CD4-positive, CD25-positive, alpha-beta regulatory T cell (primary cell): ENCODE measurements at places on chromosomes 2 and 18.

GRCh38 chr2:159362816-159363251 lies 76.3 kb upstream of the WDSUB1 start:
- DNase-seq: no peak
- no peak overlapping the region for H3K4me3 ChIP-seq
- no peak overlapping the region for H3K27ac ChIP-seq
- no peaks in the 10 kb centered on the region for H3K4me1 ChIP-seq
- peaks cover 6% of the 10 kb centered on the region for H3K36me3 ChIP-seq

DNA sequence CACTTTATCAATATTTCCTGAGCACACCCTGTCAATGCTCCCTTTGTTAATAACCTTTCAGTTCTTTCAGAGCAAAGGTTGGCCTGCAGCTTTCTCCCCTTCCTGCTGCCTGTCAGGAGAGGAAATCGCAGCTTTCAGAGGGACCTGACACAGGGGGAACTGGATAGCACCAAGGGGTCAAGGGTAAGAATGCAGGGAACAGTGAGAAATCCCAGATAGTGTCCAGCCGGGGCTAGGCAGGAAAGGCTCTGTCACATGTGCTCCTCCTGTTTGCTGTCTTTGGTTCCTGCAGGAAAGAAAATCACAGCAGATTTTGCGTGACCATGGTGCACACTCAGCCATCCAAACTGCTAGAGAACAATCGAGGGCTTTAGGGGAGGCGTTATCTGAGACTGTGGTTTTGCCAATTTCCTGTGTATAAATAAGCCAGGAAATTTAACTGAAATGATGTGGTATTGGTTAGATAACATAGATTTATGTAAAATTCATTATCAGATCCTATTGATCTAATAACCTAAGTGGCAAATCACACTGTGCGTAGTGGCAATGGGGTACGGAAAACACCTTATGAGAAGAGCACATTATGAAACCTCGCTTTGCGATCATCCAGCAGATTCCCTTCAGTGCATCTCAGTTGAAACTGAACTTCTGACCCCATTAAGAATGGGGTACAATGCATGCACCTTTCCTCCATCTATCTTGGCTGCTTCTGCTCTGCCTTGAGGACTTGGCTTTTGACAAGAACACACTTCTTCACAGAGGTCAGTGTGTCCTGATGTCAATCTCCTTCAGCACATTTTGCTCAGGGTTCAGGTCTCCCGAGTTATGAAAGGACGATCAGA lies 178.0 kb downstream of the ICOS start:
- DNase-seq: no peak
- no peak overlapping the region for H3K27ac ChIP-seq
- no peak overlapping the region for H3K4me3 ChIP-seq
- peaks cover 28% of the 10 kb centered on the region for H3K4me1 ChIP-seq

- no peaks in the 10 kb centered on the region for H3K27me3 ChIP-seq
- no peaks in the 10 kb centered on the region for H3K4me1 ChIP-seq
- no peak overlapping the region for H3K4me3 ChIP-seq
- H3K27ac ChIP-seq: no peak overlapping the region
- no peak for DNase-seq
- no peaks in the 10 kb centered on the region for H3K36me3 ChIP-seq
Measured at GRCh38 chr2:55160422-55160821, 71.7 kb downstream of the CLHC1 start.

- no peak for DNase-seq
- no peaks in the 10 kb centered on the region for H3K4me1 ChIP-seq
- H3K36me3 ChIP-seq: no peaks in the 10 kb centered on the region
- H3K27ac ChIP-seq: no peak overlapping the region
- no peaks in the 10 kb centered on the region for H3K27me3 ChIP-seq
Measured at GRCh38 chr2:96452053-96452452, 53.1 kb downstream of the NEURL3 start.

- H3K4me3 ChIP-seq: no peak overlapping the region
- H3K27me3 ChIP-seq: no peaks in the 10 kb centered on the region
- H3K27ac ChIP-seq: no peak overlapping the region
- DNase-seq: peak; percentile 16
- H3K4me1 ChIP-seq: no peaks in the 10 kb centered on the region
Measured at GRCh38 chr2:188369365-188369764, 77.7 kb downstream of the GULP1 start.

DNA sequence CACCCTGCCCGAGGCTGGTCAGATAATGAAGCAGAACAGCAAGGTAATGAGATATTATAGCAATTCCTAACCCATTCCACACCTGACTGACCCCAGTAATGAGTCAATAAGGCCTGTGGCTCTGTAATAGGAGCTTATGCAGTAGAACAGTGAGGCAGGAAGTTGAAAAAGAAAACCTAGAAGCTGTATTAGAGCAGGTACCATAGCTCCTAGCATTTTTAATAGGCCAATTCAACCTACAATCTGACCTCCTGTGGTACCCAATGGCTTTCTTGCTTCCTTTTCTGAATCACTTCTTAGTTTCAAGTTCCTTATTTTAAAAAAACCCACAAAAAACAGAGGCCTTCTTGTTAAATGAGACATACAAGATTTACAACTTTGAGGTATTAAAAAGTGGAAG lies 43.6 kb upstream of the MAP2 start:
- no peak for DNase-seq
- no peaks in the 10 kb centered on the region for H3K4me1 ChIP-seq
- H3K36me3 ChIP-seq: no peaks in the 10 kb centered on the region
- no peak overlapping the region for H3K4me3 ChIP-seq

- no peaks in the 10 kb centered on the region for H3K27me3 ChIP-seq
- H3K27ac ChIP-seq: no peak overlapping the region
- DNase-seq: no peak
Measured at GRCh38 chr2:171346723-171347557, 86.8 kb downstream of the METTL8 start.

DNA sequence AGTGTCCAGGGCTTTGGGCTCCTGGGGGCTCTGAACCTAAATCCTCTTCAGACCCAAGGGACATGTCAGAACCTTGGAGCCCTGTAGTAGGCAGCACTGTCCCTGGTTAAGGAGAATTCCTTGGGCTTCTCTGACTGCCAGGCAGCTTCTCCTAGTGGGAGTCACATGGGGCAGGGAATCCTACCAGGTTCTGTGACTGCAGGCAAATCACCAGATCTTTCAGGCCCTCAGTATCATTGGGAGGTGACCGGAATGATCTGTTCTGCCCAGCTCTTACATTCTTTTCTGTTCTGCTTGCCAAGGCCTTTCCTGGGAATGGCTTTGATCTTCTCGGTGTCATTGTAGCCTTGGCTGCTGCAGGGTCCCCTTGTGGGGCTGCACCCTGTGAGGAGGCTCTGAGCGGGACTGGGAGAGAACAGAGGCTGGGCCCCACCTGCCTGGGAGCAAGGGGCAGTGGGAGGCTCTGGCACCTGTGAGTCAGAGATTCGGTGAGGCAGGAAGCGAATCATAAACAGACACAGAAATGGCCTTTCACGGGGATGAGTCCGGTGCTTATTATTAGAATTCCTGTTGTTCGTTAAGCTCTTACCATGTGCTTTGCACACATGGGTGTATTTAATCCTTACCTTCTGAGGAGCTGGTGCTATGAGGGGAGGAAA lies 14.1 kb downstream of the CEP68 start:
- peaks cover under 1% of the 10 kb centered on the region for H3K4me1 ChIP-seq
- DNase-seq: no peak
- H3K4me3 ChIP-seq: no peak overlapping the region
- peaks cover 54% of the 10 kb centered on the region for H3K36me3 ChIP-seq

DNA sequence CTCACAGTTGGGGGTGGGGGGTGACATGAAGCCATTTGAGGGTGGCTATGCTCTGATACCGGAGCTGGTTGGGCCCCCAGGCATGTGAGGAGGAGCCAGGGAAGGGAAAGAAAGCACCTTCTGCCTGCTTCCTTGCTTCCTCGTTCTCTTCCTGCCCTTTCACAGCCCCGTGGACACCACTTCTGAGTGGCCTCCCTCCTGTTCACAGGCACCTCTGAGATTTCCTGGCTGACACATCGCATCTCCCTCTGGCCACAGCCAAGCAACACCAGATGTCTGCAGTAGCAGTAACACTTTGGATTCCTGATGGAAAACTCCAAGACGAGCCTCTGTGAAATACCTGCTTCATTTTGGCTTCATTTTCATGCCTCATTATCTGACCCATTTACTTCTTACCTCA lies 64.7 kb upstream of the ST3GAL5 start:
- no peaks in the 10 kb centered on the region for H3K36me3 ChIP-seq
- no peak for DNase-seq
- H3K27me3 ChIP-seq: no peaks in the 10 kb centered on the region
- H3K4me3 ChIP-seq: no peak overlapping the region

DNA sequence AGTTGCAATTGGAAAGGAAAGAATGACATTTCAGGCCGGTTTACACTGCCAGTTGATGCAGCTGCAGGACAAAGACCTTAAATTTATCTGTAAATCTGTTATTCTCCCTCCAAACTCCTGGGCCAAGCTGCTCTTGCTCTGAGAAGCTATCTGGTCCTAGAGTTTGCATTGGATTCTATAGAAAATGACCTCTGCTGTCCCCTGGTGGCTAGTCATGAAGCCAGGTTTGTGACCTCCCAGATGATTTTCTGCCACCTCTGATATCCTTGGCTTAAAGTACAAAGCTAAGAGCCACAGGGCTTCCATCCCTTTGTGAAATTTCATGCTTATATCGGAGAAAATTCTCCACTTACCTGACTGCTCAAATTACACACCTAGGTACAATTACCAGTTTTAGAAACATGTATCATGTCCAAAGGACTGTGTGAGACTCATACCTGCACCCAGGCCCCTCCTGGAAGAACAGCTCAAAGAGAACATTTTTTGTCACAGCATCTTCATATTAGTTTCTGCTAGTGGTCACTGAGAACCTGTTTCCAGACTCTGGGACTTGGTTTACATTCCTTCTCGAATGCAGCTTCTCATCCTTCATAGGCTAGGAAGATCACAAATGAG lies 28.9 kb upstream of the IER3IP1 start:
- H3K27me3 ChIP-seq: peaks cover 10% of the 10 kb centered on the region
- DNase-seq: peak; percentile 46
- H3K27ac ChIP-seq: no peak overlapping the region
- H3K4me3 ChIP-seq: no peak overlapping the region
- no peaks in the 10 kb centered on the region for H3K4me1 ChIP-seq

- no peaks in the 10 kb centered on the region for H3K4me1 ChIP-seq
- no peak overlapping the region for H3K4me3 ChIP-seq
- H3K36me3 ChIP-seq: no peaks in the 10 kb centered on the region
- no peak overlapping the region for H3K27ac ChIP-seq
Measured at GRCh38 chr2:145688156-145688555, 1168.2 kb upstream of the ZEB2 start.

DNA sequence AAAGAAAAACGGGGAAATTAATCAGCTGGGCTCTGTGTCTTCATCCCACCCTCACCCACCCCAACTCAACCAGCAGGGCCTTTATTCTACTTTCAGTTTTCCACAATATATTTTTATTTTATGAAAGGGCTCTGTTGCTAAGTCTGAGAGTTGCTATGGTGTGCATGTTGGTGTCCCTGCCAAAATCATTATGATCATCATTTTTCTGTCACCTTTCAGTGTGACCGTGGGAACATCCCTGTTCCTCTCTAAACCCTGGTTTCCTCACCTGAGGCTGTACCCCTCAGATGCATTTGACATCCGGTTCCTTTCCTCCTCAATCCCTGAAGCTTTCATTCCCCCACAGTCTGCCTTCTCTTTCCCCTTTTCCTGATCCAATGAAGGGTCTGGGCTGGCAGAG lies 180.5 kb downstream of the ZFP36L2 start:
- DNase-seq: no peak
- H3K4me3 ChIP-seq: no peak overlapping the region
- no peak overlapping the region for H3K27ac ChIP-seq
- H3K4me1 ChIP-seq: peaks cover 5% of the 10 kb centered on the region
- no peaks in the 10 kb centered on the region for H3K27me3 ChIP-seq

DNA sequence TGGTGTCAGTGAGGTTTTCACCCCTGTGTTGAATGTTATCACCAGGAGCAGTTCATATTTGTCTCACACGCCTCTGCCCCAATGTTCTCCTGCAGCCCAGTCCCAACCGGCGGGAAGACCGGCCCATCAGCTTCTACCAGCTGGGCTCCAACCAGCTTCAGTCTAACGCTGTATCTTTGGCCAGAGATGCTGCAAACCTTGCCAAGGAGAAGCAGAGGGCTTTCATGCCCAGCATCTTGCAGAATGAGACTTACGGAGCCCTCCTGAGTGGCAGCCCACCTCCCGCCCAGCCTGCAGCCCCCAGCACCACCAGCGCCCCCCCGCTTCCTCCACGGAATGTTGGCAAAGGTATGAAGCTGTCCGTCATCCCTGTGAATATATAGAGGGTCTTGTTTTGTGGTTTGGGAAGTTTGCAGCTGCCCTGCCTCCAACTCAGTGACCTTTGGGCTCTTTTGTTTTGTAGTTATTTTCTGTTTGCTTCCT lies 35.1 kb downstream of the ITGB1BP1 start:
- H3K36me3 ChIP-seq: no peaks in the 10 kb centered on the region
- DNase-seq: no peak
- H3K27ac ChIP-seq: no peak overlapping the region
- H3K4me1 ChIP-seq: no peaks in the 10 kb centered on the region
- H3K4me3 ChIP-seq: no peak overlapping the region

GRCh38 chr2:28185153-28185552 lies 207.5 kb upstream of the FOSL2 start:
- H3K36me3 ChIP-seq: no peaks in the 10 kb centered on the region
- no peaks in the 10 kb centered on the region for H3K4me1 ChIP-seq
- no peaks in the 10 kb centered on the region for H3K27me3 ChIP-seq

- no peak overlapping the region for H3K27ac ChIP-seq
- H3K36me3 ChIP-seq: no peaks in the 10 kb centered on the region
- no peak for DNase-seq
- H3K27me3 ChIP-seq: no peaks in the 10 kb centered on the region
- H3K4me1 ChIP-seq: no peaks in the 10 kb centered on the region
- H3K4me3 ChIP-seq: no peak overlapping the region
Measured at GRCh38 chr2:146130290-146130689, 1610.4 kb upstream of the ZEB2 start.

DNA sequence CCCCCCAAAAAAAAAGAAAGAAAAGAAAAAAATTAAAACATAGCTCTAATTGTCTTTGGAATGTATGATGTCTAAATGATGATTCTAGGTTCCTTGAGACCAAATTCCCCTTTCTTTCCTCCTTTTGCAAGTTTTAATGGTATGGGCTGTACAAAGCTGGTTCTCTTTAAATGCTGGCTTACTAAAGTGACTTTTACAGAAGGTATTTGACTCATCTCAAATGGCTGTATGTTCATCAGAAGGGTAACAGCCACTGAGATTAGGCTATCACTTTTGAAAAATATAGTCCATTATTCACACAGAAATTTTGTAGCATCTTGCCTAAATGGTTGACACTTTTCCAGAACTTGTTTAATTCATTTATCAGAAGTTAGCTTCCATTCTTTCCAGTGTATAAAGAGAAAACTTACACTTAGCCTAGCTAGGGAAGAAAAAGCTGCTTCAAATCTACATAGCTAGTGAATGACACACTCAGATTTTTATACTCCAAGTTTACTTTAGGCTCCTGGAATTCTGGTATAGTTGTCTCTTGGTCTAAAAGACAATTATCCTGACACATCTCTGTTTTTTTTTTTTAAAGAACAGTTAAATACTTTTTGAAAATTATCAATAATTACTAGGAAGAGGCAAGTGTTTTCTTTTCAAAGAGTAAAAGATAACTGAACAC lies 622.6 kb downstream of the LRP1B start:
- no peaks in the 10 kb centered on the region for H3K36me3 ChIP-seq
- H3K4me1 ChIP-seq: no peaks in the 10 kb centered on the region
- no peak overlapping the region for H3K4me3 ChIP-seq
- H3K27ac ChIP-seq: no peak overlapping the region
- DNase-seq: no peak

GRCh38 chr2:164220265-164220664 lies 401.0 kb downstream of the GRB14 start:
- no peak overlapping the region for H3K27ac ChIP-seq
- H3K4me3 ChIP-seq: no peak overlapping the region
- H3K27me3 ChIP-seq: no peaks in the 10 kb centered on the region
- no peak for DNase-seq
- no peaks in the 10 kb centered on the region for H3K36me3 ChIP-seq
